ENCODE measurements at places on chromosomes 4 and X. TPM values are rescaled to one million over a fixed set of nuclear protein-coding genes. Genes with fewer than 3 reads are reported as not detected.

The PABPC1L2A gene
- total RNA-seq, result not detected

The LANCL3 gene
- total RNA-seq, result 0.98 TPM

The TAF7L gene
- total RNA-seq, result under 0.01 TPM

The SLIT2 gene
- 82.4 TPM for total RNA-seq

The BEND2 gene
- total RNA-seq, result not detected

The KCNIP4 gene
- total RNA-seq, result 3.1 TPM

The GAB3 gene
- 0.11 TPM for total RNA-seq

Measured in placental epithelial cell (primary cell).